ENCODE measurements at places on chromosomes 11 and 22.

DNA sequence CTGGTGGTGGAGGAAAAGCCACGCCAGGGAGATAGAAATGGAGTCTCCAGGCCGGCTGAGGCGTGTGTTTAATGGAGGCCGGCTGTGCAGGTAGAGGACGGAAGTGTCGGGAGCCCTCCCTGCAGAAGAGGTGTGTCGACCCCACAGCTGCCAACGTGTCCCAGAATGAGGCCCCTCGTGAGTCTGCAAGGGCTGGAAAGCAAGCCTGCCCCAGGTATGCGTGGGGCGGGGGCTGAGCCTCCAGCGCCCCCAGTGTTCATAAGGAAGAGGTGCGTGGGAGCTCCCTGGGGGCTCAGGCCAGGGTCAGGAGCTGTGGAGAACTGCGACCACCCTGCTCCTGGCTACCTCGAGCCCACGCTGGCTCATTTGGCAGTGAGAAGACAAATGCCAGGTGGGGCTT lies 38.0 kb upstream of the JAM3 start:
- DNase-seq: no peak

- no peak for DNase-seq
These were observed 90.0 kb downstream of the MICAL2 start for GRCh38 chr11:12200279-12200990.

- DNase-seq: no peak
These were observed 88.4 kb upstream of the TEAD1 start for GRCh38 chr11:12585861-12586260.

GRCh38 chr22:47200273-47201051 lies 438.0 kb downstream of the TBC1D22A start:
- no peak for DNase-seq

DNA sequence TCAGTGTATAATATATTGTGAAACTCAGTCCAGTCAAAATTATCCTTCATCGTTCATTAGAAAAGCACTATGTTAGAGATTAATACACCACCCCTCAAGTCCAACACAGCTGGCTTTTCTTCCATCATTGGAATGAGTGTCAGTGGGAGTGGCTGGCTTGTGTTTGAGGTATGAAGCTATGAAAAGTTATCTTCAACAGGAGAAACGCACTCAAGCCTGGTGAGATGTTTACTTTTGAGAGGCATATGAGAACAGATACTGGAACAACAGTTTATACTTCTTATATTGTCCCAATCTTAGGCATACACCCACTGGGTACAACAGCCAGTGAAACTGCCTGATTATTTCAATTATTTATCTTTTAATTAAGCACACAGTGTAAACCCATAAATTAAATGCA lies 34.3 kb downstream of the PLEKHB1 start:
- no peak for DNase-seq

GRCh38 chr22:25363474-25363873 lies 144.0 kb downstream of the CRYBB2 start:
- no peak for DNase-seq

- no peak for DNase-seq
These were observed 19.9 kb downstream of the PACSIN2 start for GRCh38 chr22:42994917-42995562.

DNA sequence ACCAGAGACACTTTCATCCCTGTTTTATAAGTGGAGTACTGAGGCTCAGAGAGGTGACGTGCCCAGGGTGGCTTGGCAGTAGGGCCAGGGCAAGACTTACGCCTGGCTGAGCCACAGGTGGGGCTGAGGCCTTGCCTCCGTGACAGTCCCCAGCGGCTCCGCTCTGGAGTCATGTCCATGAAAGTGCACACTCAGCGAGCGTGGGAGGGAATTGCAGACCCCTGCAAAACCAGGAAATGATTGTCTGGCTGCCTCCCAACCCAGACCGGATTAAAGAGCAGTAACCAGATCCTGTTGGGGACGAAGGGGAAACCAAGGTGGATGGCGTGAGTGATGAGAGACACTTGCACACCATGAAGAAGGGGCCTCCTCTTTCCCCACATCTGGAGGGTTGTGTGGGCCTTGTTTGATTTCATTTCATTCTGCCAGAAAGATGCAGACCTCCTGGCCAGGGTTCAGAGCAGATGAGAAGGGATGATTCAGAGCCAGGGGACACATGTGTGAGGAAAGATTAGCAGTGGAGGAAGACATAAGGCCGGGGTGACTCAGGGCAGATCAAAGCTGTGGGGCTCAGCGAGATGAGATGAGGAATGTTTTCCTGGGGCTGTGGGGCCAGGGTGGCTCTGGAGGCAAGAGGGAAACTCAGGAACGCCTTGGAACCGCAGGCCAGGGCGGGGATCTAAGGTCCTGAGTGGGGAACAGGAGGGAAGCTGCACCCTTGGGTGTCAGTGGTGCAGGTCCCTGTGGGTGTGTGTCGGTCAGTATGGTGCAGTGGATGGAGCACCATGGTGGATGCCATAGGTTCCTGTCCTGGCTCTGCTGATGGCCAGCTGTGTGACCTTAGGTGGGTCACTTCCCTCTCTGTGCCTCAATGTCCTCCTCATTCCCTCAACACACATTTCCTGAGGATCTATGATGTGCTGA lies 29.9 kb upstream of the LRRC32 start:
- no peak for DNase-seq

GRCh38 chr11:34977089-34977912 lies 60.9 kb downstream of the PDHX start:
- no peak for DNase-seq

- no peak for DNase-seq
These were observed 11.7 kb downstream of the SYNGR1 start for GRCh38 chr22:39361496-39361895.

- no peak for DNase-seq
These were observed 8.4 kb upstream of the FTH1 start for GRCh38 chr11:61975638-61976419.

GRCh38 chr22:44555046-44555445 lies 57.0 kb upstream of the RTL6 start:
- no peak for DNase-seq

DNA sequence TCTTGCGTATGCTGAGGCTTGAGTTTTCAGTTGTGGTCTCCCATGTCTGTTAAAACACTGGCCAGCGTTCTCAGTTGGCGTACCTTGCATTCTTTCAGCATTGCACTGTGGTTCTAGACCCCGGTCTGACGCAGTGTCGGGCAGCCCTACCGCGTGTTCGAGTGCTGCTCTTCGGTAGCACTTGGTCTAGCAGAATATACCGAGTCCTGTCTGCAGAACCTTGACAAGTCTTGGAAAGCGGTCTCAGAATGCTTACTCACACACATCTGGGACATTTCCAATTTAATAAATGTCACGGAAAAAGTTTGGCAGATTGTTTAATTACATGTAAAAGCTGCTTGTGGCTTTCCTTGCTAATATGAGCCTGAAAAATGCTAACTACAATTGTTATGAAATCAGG lies 32.6 kb downstream of the PPFIA1 start:
- no peak for DNase-seq

DNA sequence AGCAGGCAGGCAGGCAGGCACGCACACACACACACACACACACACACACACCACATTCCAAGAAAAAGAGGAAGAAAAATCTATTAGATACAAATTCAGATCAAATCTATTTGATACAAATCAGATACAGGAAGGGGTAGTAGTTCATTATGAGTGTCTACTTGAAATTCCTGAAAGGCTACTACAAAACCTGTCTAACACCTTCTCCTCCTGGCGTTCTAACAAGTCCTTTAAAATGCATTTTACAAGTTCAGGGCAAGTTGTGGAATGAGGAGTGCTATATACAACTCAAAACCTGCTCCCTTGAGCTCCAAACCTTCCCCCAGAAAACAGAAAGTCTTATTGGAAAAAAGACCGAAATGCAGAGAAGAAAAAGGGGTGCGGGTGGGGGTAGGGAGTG lies 476 bp downstream of the ARHGAP32 start:
- no peak for DNase-seq

Data from esophagus squamous epithelium (tissue), 5 donors.